ENCODE measurements at places on chromosomes 2 and 18. TPM values are rescaled to one million over a fixed set of nuclear protein-coding genes. Genes with fewer than 3 reads are reported as not detected.

SERPINB3 gene
- not detected for total RNA-seq

POTEE gene
- total RNA-seq: 0.66 TPM

DNA sequence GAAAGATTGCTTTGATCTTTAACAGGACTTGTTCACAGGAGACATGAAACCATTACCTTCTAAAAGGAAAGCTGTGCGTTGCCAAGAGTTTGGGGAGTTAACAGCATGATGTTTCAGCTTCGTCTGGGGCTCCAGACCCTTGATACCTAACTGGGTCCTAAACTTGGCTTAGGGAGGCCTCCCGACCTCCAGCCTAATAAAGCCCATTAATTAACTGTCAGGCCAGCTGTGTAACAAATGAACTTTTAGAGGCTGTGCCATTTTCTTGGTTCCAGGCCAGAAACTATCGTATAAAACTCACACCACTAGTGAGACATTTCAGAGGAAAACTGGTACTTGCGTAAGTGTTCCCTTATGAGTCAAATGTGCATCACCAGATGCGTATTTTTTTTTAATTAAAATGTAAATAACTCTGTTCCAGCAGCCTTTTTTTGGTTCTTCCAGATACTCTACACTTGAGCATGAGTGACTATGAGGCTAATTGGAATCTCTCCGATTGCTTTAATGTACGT, 236.5 kb downstream of the BCL2 start:
- DNase-seq: no peak

- DNase-seq: no peak
Observed at GRCh38 chr2:235017441-235017840, 65.6 kb downstream of the SH3BP4 start.

- no peak for DNase-seq
Observed at GRCh38 chr2:239868556-239869181, 156.5 kb downstream of the NDUFA10 start.

GRCh38 chr2:122203523-122203922, 448.1 kb downstream of the TSN start:
- no peak for DNase-seq

- DNase-seq: no peak
Observed at GRCh38 chr2:230685178-230685577, 27.5 kb upstream of the CAB39 start.

DNA sequence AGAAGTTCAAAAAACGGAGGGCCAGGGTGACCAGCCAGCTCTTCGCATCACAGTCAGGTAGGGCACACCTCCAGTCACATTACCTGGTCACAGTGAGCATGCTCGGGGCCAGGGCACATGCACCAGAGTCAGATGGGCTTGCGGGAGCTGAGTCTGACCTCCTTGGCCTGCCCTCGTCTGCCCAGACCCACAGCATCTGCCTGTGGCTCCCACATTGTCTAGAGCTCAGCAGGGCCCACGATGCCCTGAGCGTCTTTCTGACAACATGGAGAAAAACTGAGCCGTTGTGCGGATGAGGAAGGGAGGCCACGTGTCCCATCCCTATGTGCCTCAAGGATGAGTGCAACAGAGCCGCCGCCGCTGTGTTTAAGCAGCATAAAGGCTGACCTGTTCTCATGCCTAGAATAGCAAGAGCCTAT, 37.6 kb downstream of the CRACDL start:
- DNase-seq: peak; percentile 35

DNA sequence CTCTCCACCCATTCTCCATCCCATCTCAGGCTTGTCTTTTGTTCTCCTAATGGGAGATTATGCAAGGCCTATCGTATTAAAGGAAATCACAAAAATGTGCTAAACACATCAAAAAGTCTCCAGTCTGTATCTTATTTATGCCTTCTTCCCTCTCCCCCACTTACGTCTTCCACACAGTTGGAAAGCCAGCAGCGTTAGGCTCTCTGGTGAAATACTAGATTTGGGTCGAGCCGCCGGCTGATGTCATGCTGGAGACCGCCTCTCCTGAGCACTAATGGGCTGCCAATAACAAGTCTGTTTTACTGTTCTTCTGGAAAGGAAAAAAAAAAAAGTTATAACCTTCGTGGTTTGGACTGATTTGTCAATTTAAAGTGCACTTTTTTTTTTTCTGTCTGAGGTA, 182.7 kb upstream of the SIX2 start:
- no peak for DNase-seq

DNA sequence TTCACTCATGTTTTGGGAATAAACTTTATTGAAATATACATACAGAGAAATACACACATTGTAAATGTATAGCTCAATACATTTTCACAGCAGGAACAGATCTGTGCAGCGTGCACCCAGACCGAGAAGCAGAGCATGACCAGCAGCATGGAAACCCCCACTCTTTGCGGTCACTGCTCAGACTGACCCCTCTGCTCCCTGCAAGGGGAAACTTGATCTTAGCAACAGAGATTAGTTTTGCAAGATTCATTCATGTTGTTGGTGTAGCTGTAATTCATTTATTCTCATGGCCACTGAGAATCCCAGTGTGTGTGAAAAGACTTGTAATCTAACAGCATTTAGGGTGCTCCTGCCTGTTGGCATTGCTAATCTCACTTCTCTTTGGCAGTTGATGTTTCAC, 35.2 kb downstream of the LPIN1 start:
- DNase-seq: no peak

DNA sequence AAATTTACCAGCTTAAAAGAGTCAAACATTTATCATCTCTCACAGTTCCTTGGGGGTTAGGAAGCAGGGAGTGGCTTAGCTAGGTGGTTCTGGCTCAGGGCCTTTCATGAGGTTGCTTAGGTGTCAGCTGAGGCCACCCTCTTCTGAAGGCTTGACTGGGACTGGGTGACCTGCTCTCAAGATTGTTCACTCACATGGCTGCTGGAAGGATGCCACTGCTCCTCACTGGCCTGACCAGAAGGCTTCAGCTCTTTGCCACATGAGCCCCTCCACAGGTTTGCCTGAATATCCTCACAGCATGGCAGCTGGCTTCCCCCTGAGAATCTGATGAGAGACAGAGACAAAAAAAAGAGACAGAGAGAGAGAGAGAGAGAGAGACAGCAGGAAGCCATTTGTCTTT, 17.3 kb upstream of the RNF152 start:
- DNase-seq: no peak

GRCh38 chr2:96329456-96329855, 4.3 kb downstream of the ITPRIPL1 start:
- no peak for DNase-seq

- DNase-seq: no peak
Observed at GRCh38 chr2:217604527-217605194, 398.1 kb downstream of the TNS1 start.

DNA sequence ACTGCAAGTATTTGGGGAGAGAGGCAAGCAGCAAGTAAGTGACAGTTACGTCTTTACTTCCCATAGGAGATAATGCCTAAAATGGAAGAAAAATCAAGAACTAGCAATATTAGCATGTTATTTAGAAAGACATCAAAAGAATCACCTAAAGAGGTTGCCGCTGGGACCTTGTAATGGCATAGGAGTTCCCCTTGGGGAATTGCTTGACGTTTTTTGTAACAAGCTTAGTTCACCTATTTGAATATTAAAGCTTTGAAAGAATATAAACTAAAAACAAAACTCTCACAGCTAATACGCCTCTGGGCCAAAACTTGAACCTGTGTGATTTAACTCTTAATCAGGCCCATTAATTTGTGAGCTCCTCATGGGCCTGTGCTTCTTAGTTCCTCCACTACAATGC, 89.0 kb downstream of the AAK1 start:
- DNase-seq: no peak

DNA sequence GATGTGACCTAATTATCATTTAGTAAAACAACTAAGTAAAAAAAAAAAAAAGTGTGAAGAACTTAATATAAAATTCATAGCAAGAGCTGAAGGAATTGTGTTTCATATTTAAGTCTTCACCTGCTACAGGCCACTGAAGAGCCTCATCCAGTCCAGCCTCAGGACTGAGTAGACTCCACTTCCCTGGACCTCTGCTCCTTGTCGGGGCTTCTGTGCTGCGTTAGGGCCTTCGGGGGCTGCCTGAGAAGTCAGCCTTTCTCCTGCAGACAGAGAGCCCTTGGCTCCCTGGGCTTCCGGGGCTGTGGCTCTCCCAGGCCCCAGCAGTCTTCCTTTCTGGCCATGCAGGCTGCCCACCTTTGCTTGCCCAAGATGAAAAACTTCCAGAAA, 95.5 kb downstream of the MTCL1 start:
- no peak for DNase-seq
